AG09309 (cell line): ENCODE measurements at places on chromosomes 7 and 10.

- DNase-seq: no peak
Measured at GRCh38 chr7:119572541-119572940, 700.4 kb upstream of the KCND2 start.

DNA sequence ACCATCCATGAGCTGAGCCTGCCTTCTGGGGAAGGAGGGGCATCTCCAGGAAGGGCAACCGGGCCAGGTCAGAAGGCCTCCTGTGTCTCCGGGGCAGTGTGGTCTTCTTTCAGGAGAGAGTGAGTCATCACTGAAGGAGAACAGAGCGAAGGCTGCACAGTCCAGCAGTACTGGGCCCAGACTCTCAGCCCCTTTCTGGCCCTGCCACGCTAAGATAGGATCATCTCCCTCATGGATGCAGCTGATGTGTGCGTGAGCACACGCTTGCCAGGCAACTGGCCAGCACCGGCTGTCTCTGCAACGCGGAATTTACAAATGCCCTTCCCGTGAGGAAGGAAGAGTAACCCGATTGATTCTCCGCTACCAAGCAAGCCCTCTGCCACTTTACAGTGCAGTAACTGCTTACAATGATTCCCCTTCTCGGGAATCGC, 328.2 kb downstream of the TNS3 start:
- peak; percentile 17 for DNase-seq

- DNase-seq: no peak
Measured at GRCh38 chr7:44201813-44202212, 1.0 kb downstream of the YKT6 start.

DNA sequence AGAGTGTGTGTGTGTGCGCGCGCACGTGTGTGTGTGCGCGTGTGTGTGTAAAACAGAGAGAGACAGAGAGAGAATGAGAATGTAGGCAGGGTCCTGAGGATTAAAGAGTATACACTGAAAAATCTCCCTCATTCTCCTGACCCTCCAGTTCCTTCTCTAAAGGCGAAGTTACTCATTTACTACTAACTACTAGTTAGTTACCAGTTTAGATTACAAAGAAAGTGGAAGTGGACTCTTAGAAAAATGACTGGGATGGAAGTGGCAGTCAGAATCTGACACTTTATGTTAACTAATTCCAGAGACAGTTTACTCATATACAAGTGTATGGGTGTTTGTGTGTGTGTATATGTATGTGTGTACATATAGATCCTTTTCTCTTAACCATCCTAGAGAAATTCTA, 146.5 kb upstream of the LRRN3 start:
- DNase-seq: no peak

DNA sequence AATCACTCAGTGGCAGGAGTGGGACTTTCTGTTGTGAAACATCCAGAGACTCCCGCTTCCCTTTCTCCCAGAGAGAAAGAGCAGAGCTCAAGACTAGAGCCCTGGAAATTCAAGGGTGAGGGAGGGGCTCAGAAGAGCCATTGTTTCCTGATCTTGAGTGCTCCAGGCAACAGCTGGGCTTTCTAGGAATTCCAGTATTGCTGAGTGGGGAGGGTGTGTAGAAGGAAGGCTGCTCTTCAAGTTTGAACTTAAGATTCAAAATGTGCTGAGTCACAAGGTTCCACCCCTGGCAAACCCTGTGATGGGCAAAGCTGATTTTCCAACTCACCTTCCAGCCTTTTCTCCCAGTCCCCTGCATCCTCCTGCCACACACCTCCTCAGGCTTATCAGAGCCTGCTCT, 42.3 kb upstream of the MSRB2 start:
- DNase-seq: no peak

- no peak for DNase-seq
Measured at GRCh38 chr10:82811621-82812020, 936.6 kb downstream of the NRG3 start.

- no peak for DNase-seq
Measured at GRCh38 chr10:101903827-101904550, 60.4 kb upstream of the KCNIP2 start.

DNA sequence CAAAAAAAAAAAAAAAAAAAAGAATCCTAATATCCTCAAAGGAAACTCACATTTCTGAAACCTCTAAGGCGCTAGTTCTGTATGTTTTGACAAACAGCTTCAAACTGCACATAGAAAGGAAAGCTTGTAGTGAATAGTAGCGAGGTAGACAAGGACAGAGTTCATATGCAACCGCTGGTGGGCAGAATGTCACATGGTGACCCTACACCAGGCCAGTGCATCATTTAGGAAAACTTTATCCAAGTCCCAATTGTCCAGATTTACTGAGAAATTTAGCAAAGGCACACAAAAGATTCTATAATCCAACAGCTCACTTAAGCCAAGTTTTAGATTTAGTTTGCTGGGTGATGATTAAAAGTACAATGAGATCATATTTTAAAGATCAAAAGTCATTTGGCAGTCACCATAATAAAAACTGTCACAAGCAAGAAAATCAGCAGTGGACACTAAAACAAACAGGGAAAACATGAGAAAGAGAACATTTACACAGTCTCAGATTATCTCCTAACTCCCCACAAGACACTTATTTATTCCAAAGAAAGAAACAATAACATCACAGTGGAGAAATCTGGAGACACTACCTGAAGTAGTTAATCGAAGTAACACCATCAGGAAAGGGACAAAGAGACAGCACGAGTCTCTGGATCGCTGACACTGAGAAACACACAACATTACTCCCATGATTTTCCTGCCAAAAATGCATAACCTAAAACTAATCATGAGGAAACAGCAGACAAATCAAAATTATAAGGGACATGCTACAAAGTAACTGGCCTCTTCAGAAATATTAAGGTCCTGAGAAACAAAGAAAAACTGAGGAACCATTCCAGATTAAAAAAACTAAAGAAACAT, 20.2 kb downstream of the FAM204A start:
- no peak for DNase-seq
